ENCODE measurements at places on chromosomes 1 and 21. TPM values are rescaled to one million over a fixed set of nuclear protein-coding genes. Genes with fewer than 3 reads are reported as not detected.

The SLC6A9 gene
- total RNA-seq = 45.2 TPM

The FNDC10 gene
- 8.7 TPM for total RNA-seq

The FMO4 gene
- 1.1 TPM for total RNA-seq

The SERPINC1 gene
- total RNA-seq = not detected

DNA sequence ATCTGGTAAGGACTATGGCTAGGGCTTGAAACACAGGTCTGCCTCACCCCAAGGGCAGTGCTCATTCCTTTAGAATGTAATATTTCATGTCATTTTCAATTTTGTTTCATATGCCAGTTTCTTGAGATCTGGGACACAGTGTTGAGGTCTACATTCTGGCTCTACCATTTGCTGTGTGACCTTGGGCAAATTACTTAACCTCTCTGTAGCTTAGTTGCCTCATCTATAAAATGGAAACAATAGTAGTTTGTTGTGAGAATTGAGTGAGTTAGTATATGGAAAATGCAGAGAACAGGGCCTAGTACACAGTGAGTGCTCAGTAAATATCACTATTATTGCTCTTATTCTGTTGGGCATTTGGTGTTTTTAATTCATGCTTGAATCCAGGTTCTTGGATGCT is 84.4 kb downstream of the WDR3 start:
- DNase-seq = no peak

- no peak for DNase-seq
These were observed 12.0 kb downstream of the MDM4 start for GRCh38 chr1:204528241-204528640.

GRCh38 chr1:155253797-155254196 is 1.5 kb downstream of the ENTREP3 start:
- no peak for DNase-seq

DNA sequence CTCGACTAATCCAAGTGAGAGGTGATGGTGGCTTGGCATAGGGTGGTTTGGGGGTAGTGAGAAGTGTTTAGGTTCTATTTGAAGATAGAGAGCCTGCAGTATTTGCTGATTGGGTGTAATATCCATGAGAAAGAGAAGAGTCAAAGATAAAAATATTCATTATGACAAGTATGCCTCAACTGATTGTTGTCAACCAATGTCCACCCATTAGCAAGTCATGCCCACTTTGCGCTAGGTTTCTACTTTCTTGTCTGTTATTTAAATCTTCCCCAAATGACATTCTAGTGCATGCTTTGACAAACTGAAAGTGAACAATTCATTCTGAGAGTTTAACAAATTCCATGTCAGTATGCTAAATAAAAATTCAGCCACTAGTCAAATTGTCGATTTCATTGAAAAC is 3.8 kb upstream of the XCL1 start:
- DNase-seq = no peak

DNA sequence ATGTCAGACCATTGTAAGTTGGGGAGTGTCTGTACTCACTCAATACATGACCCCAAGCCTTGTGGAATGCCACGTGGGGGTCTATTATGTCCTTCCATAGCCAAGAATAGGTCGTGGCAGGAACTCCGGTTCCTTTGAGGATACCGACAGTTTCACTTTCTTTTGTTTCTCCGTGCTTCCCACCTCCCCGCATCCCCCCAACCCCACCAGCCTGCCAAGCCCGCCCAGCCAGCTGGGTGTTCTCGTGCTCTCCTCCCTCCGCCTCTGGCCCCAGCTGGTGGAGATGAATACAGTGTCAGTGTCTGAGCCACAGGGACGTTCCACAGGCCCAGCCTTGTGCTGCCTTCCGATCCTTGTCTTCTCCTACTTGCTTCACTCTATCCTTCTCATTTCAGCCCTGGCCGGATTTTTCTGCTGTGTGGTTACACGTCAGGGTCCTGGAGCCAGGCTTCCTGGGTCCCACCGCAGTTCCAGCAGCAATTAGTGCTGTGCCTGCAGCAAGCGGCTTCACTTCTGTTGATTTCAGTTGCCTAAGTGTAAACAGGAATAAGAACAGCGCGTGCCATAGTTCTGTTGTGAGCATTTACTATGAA is 4.1 kb upstream of the AGTRAP start:
- peak; percentile 38 for DNase-seq

- no peak for DNase-seq
These were observed 91.0 kb upstream of the PPM1J start for GRCh38 chr1:112806090-112806642.

Measured in astrocyte (in vitro differentiated cells and primary cell).